ENCODE measurements at places on chromosomes 4 and X.

GRCh38 chr4:159484864-159485263 lies 382.0 kb downstream of the RAPGEF2 start:
- DNase-seq: no peak

DNA sequence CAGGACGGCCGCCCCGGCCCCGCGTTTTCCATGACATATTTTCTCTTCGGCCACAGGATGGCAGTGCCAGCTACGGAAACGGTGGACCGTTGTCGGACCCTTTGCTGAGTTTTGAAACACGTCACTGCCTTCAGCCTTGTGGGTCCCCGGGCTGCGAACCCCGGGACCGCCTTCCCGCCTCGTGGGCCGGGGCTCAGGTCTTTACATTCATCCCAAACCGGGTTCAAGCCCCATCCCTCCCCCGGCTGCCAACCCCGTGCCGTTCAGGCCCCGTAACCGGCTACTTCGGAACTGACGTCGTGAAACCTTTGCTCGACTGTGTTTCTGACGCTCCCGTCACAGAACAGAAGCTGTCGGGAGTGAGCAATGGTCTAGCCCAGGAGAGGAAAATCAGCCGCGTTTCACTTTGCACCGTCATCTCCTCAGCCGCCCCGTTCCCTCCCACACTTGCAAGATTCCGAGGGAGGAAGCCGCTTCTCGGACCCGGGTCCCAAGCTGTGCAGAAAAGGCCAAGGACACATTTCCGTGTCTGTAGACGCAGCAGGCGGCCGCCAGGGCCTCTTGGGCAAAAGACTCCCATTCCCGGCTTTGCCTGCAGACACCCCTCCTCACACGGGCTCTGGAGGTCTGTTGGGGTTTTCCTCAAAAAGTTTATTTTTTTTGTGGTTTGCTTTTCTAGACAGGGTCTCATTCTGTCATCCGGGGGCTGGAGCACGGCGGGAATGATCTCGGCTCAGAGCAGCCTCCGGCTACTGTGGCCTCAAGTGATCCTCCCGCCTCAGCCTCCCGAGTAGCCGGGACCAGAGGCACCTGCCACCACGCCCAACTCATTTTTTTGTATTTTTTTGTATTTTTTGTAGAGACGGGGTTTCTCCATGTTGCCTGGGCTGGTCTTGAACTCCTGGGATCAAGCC lies 41.4 kb upstream of the PPP2R3B start:
- DNase-seq: no peak

DNA sequence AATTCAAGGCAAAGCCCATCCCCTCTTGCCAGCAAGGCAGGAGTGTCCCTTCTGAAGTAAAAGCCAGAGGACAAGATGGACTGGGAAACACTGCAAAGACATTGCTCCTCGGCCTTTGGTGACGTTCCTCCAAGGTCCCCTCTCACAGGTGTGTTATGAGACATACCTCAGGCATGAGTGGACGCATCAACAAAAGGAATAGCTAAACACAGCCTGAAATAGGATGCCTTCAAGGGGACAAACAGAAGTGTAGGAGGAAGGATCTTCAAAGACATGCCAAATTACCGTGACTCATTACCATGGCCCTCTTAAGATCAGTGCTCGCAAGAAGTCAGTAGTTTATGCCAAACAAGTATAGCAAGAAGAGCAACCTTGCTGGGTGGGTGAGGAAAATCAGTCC lies 6.0 kb upstream of the IDS start:
- DNase-seq: no peak

DNA sequence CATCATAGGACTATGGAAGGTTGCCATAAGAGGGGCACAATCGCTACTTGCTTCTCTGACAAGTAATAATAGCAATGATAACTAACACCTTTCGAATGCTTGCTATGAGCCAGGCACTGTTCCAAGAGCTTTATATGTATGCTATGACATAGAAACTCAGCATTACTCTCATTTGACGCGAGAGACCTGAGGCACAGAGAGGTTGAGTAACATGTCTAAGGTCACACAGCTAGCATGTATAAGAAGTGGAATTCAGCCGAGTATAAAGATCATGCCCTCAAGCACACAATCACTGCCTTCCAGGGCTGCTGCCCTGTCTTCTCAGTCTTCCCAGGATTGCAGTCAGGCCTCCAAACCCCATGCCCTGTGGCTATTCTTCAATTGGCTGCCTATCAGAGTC lies 19.5 kb downstream of the PJA1 start:
- DNase-seq: no peak

- DNase-seq: no peak
These were observed 1.7 kb upstream of the GATA1 start for GRCh38 chrX:48784726-48785125.

GRCh38 chr4:62135565-62136156 lies 935.5 kb downstream of the ADGRL3 start:
- DNase-seq: no peak

GRCh38 chrX:129404670-129405008 lies 118.7 kb downstream of the SMARCA1 start:
- no peak for DNase-seq

DNA sequence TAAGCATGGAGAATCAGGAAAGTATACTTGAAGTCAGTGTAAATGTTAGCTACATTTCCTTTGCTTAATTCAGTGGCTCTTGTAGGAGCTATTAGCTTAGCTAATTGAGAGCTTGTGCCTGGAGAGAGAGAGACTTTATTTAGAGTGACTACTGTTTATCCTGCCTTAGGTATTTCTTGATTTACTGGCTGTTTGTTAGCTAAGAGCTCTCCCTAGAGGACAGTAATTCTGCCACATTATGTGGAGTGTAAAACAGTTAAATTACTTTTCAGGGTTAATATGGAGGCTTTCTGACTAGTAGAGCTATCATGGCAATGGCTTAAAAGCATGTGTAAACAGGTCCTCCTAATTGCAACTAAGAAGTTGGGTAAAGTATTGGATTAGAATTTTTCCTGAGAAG lies 306.5 kb upstream of the TECRL start:
- DNase-seq: no peak

DNA sequence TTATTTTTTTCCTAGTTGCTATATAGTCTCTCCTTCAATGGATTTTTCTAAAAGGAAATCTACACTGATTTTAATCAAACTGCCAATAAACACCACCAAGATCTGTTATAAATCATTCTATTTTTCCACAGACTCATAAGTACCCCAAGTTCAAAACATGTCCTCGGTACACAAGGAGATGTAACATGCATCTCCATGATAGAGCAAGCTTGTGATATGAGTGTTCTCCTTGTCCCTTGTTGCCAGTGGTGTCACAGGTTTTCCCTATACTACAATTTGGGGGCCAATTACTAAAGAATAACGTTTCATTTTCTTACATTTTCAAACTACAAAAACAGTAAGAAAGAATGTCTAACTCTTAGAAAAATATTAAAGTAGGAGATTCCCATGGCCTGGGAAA lies 491 bp downstream of the ARHGEF6 start:
- no peak for DNase-seq

DNA sequence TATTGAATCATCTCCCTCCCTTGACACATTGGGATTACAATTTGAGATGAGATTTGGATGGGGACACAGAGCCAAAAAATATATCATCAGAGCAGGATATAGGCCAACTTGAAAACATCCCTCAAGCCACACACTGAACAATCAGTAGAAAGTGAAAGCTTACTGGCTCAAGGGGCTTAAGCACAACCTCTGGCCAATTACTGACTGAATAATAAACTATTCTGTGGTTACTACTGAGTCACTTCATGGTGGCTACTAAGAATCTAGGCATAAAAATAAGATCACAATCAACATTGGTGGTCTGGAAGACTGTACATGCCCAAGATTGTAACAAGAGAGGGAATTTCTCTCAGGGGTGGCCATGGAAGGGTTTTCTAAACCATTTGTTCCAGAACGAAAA lies 27.4 kb upstream of the GPR174 start:
- DNase-seq: no peak

DNA sequence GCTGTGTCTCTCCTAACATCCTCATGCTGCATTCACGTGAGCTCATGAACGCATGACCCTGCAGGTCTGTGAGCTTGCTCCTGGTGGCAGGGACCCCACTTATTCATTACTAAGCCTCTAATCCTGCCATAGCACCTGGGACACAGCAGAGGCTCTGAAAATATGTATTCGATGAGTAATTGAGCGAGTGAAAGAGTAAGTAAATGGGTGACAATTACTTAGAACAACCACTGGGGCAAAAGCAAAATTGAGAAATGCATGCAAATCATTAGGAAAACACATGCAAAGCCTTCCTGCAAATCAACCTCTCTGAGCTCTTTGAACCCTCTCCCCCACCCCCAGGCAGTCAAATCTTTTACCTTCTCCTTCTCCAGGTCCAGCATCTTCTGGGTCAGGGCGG lies 23.6 kb upstream of the C4orf50 start:
- DNase-seq: no peak

DNA sequence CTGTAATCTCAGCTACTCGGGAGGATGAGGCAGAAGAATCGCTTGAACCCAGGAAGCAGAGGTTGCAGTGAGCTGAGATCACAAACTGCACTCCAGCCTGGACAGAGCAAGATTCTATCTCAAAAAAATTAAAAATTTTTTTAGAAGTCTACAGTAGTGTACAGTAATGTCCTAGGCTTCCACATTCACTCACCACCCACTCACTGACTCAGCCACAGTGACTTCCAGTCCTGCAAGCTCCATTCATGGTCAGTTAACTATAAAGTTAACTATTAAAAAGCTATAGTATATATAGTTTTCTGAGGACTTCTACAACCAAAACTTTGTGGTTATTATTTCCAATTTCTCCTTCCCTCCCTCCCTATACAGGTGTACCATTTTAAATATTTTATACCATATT lies 34.7 kb upstream of the NEUROG2 start:
- DNase-seq: no peak

- DNase-seq: no peak
These were observed 30.6 kb upstream of the KIAA1210 start for GRCh38 chrX:119158226-119158625.

DNA sequence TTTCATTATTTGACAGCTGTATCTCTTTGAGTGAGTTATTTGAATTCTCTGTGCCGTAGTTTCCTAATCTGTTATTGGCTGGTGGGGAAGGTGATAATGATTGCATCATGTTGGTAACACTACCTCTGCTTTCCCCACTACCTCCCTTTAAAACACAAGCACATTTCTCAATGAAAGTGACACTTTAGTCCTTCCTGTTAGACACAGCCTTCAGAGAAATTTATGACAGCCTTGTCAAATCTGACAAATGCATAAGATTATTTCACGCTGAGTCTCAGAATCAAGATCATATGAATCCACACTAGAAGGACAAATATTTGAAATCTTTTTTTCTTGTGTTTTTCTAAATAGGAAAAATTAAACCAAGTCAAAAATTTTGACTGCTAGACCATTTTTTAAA lies 896.1 kb downstream of the CENPC start:
- no peak for DNase-seq

DNA sequence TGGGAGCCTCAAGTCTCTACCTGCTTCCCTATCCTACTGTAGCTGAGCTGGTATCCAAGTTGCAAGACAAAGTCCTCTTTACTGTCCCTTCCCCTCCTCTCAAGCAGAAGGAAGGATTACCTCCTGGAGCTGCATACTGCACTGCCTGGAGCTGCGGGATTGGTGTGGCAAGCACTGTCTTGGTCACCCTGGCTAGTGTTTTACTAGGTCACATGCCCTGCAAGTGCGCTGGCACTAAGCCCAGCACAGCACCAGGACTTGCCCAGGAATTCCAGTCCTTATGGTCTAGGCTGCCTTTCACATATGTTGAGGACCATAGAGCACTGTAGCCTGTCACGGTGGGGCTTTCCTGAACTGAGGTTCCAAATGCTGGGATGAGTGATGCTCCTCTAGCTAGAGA lies 227.3 kb upstream of the ZC4H2 start:
- DNase-seq: no peak

DNA sequence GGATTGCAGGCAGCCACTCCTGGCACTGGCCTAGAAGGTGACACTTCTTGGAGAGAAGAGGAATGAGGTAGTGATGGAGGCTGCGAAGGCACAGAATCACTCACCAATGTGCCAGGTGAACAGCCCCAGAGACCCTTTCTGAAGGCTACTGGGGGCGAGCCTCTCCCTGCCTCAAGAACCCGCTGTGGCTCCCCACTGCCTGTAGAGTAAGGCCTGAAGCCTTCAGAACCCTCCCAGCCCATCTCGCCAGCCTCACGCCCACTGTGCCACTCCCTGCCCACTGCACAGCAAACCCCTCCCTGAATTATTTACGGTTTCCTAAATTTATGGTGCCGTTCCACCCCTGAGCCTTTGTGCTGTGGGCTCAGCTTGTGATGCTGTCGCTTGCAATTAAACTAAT lies 24.2 kb upstream of the SORCS2 start:
- no peak for DNase-seq

DNA sequence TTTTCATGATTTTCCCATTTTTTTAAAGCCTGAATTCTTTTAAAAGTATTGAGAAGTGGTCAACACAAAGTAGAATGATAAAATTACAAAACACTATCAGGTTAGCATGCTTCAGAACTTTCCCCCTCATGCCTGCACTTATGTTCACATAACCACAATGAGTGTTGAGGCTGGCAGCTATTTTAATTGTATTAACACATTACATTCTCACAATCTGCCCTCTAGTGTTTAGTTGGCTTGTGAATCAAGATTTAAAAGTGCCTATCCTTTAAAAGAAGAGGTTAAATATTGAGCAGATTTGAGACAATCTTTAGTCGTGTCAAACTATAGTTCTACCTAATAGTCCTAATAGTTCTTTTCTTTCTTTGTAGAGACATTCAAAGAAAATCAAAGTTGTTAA lies 93.6 kb upstream of the NAP1L5 start:
- DNase-seq: no peak

GRCh38 chr4:8545439-8545765 lies 34.8 kb upstream of the GPR78 start:
- no peak for DNase-seq

DNA sequence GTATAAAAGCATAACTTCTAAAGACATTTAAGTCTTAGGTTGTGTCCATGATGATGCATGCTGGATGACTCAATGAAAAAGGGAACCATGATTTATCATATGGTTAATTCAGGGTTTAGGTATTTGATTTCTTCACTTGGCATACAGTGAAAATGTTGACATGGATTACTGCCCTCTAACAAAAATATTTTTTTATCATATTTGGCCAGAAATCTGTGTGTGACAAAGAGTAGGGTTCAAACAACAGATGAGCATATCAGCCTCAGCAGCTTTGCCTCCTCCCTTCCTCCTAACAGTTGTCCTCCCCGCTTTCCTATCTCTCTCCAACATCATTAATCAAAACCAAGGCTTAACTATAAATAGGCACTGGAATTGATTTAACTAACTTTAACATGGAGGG lies 46.3 kb downstream of the ARHGAP6 start:
- no peak for DNase-seq

DNA sequence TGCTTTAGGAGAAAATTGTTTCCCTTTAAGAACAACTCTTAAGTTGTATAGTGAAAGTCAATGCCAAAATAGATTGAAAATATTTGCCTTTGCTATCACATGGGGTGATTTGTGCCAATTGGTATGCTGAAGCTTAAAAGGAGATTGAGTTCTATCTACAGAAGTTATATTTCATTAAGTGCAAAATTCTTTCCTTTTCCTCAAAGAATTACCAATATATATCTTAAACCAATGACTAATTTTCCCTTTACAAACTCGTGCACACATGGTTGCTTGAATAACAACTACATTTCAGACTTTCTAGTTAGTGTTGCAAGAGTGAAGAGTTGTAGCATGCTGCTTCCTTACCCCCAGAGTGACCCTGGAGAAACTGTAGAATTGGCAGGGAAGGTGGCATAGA lies 990.0 kb upstream of the PABPC4L start:
- DNase-seq: no peak
